ENCODE measurements at places on chromosomes 3 and 15. TPM values are rescaled to one million over a fixed set of nuclear protein-coding genes. Genes with fewer than 3 reads are reported as not detected.

DNA sequence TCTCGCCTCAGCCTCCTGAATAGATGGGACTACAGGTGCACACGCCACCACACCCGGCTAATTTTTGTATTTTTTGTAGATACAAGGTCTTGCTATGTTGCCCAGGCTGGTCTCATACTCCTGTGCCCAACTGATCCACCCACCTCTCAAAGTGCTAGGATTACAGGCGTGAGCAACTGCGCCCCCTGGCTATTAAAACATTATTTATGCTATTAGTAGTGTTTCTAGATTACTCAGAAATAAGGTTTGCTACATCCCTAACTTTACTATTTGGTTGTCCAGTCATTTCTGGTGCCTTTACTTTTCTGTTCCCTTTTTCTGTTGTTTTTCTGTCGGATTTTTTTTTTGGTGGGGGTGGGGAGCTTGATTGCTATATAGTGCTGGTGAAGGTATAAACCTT, 393.6 kb upstream of the TPM1 start:
- peak; percentile 10 for DNase-seq

The TM4SF4 gene
- 0.22 TPM for total RNA-seq

The XCR1 gene
- total RNA-seq, result not detected

The ZPLD1 gene
- total RNA-seq, result not detected

DNA sequence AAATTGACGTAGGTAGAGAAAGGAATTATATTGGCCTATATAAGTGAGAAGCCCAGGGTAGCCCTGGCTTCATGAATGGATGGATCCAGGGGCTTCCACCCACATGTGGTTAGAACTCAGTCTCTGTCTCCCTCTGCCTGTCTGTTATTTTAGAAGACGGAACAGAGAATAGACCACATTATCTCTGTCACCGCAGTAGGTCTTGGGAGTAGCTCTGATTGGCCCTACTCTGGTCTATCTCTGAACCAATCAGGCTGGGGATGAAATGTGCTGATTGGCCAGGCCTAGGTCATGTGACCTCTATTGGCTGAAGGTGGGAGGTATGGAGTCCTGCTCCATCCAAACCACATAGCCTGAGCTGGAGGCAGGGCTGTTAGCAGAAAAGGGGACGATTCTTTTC, 143.0 kb upstream of the PRR23C start:
- DNase-seq, result peak; percentile 9

- DNase-seq, result no peak
Observed at GRCh38 chr15:85979929-85980328, 99.7 kb upstream of the AGBL1 start.

The DISP2 gene
- total RNA-seq, result under 0.01 TPM

DNA sequence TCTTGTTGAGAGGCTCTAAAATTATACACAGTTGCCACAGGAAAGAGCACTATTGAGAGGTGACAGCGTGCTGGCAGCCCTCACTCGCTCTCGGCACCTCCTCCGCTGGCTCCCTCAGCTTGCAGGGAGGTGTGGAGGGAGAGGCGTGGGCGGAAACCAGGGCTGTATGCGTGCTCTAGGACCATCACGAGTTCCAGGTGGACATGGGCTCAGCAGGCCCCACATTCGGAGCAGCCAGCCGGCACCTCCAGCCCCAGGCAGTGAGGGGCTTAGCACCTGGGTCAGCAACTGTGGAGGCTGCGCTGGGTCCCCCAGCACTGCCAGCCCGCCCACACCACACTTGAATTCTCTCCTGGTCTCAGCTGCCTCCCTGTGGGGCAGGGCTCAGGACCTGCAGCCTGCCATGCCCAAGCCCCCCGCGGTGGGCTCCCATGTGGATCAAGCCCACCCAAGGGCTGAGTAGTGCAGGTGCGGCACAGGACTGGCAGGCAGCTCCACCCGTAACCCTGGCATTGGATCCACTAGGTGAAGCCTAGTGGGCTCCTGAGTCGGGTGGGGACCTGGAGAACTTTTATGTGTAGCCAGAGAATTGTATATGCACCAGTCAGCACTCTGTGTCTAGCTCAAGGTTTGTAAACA, 460.6 kb upstream of the ALCAM start:
- no peak for DNase-seq

DNA sequence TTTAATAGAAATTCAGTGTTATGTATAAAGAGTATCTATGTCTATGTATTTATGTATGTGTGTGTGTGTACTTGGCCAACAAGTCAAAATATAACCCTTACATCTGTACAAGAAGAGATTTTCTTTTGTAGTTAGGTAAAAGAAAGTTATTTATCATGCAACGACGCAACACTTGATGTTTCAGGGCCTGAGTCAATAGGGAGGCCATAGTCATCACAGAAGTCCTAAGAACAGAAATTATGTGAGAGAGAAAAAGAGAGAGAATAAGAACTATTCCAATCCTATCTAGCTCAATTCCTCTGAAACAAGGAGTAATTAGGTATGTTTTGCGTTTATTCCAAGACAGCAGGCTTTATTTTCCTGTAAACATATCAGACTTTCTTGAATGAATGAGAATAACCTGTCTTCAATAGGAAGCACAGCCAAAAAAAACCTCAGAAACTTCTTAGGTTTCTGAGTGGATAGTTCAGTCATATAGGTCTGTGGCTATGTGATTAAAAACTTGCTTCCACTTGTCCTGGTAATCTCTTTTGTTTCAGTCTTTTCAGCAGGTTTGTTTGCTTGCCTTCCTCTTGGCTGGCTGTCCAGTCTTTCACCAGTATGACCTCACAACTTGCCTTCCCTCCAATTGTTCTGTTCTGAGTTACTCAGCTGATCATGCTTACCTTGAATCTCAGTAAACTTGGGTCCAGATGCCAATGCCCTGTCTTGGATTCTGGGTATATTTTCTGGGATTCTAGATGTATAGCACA, 382.4 kb upstream of the GBE1 start:
- peak; percentile 10 for DNase-seq
